Smooth muscle cell of the brain vasculature (primary cell): ENCODE measurements at places on chromosomes 3 and 15.

DNA sequence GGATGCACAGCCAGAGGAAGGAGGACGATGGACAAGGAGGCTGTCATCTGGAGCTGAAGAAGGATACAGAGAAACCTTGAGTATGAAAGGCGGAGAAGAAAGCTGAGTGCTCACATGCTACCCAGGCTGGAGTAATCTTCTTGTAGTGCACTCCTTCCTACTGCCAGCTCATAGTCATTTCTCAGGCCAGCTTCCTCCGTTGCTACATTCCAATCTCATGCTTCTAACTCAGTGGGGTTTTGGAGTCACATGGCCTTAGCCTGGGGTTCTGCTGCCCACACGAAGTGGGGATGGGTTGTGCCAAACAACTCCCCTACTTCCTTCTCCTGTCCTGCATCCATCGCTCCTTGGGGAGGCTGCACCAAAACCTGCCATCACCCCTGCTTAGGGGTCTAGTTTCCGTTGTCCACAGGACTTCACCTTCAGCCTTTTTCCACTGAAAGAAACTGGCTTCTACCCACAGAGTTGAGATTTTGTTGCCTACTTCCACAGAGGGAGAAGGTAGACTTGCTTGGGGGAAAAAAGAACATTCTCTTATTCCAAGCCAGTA is 239.9 kb downstream of the EPHB1 start:
- no peak for DNase-seq

GRCh38 chr3:86938416-86939105 is 52.4 kb downstream of the VGLL3 start:
- DNase-seq, result no peak

DNA sequence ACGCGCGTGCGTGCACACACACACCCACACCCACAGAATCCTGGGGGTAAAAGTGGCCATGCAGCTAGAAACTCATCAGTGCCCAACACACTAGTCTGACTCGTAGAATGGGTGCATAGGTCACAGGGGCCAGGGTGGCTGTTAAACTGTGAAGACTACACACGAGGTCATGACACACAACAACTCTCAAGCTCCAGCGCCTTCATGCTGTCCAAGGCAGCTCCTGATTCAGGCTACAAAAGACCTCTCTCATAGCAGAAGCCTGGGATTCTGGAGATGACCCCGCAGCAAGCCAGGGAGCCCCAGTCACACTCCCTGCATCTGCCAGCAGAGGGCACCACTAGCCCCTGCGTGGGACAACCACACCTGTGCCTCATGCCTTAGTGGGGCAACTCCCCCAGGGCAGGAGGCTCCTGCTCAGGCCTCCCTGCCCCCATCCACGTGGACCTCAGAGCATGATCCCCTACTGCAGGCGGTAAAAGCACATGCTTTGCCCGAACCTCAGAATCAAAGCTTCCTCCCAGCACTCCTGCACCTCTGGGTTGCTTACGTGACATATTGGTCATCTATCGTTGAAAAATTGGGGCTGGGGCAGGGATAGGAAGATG is 93.1 kb downstream of the LRIG1 start:
- DNase-seq, result no peak

DNA sequence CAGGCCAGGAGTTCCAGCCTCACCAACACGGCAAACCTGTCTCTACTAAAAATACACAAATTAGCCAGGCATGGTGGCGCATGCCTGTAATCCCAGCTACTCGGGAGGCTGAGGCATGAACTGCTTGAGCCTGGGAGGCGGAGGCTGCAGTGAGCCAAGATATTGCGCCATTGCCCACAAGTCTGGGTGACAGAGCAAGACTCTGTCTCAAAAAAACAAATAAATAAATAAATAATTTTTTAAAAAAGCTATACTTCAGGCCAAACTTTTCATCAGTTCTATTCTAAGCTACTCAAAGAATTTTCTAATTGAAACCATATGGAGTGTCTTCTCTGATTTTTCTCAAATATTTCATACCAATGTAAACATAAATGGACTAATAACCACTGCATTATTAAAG is 43.5 kb downstream of the PHC3 start:
- no peak for DNase-seq

- no peak for DNase-seq
Measured at GRCh38 chr3:54563501-54564200, 364.2 kb downstream of the LRTM1 start.

DNA sequence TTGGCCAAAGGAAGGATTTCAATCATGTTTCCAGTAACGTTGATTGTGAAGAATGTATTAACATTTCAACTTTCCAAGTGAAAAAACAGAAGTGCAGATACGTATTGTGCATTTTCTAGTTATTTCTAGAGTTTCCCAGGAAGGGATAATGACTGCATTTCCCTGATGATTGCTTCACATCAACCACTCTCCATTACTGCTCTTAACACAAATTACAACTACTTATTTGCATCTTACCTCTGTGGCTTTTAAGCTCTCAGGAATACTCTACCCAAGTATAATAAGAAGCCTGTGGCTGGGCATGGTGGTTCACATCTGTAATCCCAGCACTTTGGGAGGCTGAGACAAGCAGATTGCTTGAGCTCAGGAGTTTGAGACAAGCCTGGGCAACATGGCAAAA is 582.5 kb downstream of the ZNF385D start:
- no peak for DNase-seq

DNA sequence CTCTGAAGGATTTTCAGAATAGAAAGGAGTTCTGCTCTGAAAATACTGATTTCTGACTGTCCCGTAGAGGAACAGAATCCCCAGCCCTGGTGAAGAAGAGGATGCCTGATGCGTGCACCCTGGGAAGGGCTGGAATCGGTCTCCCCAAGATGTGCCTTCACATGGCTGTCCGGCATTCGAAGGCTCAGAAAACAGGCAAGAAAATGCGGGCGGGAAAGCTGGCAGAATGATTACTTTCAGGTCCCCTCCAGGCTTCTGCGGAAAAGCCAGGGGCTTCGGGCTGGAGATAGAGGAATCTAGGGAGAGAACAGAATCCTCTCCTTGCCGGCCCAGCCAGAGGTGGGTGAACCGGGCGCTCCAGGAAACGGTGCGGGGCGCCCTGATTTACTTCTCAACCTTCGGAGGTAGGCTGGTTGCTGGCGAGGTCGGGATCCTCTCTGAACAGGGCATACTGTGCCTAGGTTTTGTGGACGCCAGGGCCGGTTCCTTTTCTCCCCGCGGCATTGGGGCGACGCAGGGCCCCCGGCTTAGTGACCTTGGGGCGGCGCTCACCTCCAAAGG is 2.5 kb downstream of the FOXL2NB start:
- no peak for DNase-seq

- no peak for DNase-seq
Measured at GRCh38 chr15:20340931-20341661, 200.5 kb downstream of the GOLGA6L6 start.
